ENCODE measurements at places on chromosomes 3 and 15.

GRCh38 chr3:61828184-61828874 is 267.0 kb downstream of the PTPRG start:
- no peak for DNase-seq

- no peak for DNase-seq
Measured at GRCh38 chr3:108122276-108122675, 31.4 kb upstream of the CD47 start.

DNA sequence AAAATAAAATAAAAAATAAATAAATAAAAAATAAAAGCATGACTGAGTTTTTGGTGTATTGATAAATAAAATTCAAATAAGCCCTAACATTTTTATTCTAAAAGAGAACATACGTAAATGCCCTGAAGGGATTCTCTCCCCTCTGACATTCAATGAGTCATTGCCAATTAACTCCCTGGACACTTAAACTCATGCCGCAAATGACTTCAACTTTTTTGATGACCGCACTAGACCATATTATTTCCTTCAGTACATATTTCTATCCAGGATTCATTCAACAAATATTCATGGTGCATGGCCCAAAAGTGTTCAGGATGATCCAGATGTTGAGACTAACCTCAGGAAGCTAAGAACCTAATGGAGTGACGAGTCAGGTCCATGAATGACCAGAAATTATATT is 195.9 kb upstream of the LRRN1 start:
- DNase-seq = no peak

- no peak for DNase-seq
Measured at GRCh38 chr3:17038141-17038540, 153.4 kb downstream of the PLCL2 start.

- DNase-seq = no peak
Measured at GRCh38 chr3:131892331-131892730, 142.5 kb downstream of the CPNE4 start.

DNA sequence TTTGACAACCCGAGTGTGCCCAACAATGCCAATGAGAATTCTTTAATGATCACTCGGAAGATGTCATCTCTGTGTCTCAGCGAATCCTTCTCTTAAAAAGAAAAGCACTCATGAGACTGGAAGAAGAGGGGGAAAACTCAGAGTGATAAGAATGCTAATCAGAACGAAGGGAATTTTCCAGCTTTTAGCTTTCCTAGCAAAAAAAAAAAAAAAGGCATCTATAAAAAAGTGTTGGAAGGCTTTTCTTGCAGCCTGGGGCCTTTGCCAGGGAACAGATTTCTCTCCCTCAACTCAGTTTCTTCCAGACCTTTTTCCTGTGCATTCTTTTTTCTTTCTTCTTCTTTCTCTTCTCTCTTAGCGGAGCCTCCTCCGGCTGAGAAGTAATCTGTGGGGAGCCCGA is 80.5 kb upstream of the NEO1 start:
- no peak for DNase-seq

GRCh38 chr3:12963922-12964701 is 109.1 kb downstream of the IQSEC1 start:
- DNase-seq = no peak

- DNase-seq = no peak
Measured at GRCh38 chr3:134079761-134080160, 50.0 kb upstream of the SLCO2A1 start.

DNA sequence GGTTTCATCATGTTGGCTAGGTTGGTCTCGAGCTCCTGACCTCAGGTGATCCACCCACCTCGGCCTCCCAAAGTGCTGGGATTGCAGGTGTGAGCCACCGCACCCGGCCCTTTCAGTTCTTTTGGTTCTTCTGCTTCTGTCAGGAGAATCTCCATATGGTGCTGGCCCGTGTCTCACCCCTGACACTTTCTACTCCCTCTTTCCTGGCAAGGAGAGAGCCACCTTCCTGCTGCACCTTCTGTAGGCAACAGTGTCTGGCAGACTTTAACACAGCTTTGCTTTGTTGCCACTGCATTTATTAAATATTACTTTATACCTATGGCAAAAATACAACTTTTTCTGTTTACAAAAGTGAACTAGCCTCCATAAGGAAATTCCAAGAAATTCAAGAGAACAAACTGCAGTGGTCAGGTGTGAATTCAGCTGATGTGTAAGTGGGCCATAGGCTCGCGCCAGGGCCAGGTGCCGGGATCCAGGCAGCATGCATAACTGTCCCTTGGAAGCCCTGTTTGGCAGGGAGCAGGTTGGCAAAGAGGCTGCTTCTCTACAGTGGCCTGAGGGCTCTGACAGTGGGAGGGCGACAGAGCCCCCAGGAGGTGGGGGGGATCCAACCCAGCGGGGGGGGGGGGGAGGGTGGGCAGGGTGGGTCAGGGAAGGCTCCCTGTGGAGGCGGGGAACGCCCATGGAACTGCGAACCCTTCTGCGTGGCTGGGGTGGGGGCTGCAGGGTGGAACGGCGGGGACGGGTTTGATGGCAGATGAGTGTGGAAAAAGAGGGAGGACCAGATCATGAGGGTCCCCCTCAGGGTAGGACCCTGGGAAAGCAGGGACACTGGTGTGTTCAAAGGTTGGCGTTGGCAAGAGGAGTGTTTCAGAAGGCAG is 21.1 kb downstream of the CTSH start:
- DNase-seq = no peak

DNA sequence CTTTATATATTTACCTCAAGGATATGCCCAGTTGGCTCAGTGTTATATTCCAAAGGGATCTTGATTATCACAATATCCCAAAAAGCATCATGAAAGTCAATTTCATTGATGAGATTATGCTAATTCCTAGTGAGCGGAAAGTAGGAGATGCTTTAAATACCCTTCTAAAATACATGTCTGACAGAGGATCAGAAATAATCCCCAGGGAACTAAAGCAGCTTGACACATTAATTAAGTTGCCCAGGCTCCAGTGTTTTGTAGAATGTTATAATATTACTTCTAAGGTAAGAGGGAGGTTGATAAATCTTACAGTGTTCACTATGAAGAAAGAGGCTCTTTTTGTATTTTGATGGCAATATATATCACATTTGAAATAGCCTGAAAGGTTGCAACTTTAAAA is 767.5 kb upstream of the ROBO1 start:
- no peak for DNase-seq

DNA sequence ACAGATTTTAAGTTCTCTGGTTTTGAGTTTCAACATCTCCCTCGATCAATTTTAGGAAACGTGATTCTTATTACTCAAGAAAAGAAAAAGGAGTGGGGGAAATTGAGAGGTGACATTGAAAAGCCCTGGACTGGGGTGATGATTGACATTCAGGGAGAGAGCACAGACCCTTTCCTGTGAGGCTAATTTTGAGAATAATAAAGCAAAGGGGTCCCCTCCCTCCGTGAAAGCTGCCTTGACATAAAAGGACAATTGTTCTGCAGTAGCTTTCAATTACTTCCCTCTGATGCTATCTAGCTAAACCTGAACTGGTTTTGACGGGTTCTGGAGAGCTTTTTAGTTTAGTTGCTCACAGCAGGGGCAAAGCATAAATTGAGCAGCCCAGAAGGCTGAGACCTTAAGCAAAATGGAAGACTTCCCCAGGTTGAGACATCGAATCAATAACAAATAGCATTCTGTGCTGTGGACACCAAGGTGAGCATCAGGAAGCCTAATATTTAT is 14.4 kb upstream of the CMTM8 start:
- no peak for DNase-seq

All from smooth muscle cell of the brain vasculature (primary cell).